ENCODE measurements at places on chromosomes 16 and 17.

DNA sequence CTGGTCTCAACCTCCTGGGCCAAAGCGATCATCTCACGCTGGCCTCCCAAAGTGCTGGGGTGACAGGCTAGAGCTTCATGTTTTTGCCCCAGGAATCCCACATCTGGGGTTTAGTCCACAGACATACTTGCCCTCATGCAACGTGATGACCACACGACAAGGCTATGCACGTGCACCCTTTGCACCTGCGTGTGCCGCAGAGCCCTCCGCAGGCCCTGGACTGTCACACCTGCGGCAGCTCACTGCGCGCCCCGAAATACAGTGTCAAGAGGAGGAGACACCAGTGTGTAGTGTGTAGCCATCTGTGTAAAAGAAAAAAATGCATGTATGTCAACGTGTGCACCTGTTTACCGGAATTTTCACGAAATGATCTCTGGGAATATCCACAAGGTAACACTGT, 3.5 kb upstream of the MYADML2 start:
- DNase-seq: no peak

DNA sequence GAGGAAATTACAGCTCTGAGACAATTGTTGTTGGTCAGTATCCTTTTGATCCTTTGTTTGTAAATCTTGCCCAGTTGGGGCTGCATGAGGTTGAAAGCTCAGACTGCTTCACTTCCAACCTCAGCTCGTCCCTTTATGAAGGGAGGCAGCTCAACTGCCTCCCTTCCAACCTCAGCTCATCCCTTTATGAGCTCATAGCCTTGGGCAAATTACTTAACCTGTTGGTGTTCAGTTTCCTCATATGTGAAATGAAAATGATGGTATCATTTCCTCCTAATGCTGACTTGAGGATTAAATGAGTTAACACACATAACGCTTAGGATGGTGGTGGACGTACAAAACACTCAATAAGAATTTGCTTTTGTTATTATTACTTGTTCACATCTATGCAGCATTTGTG, 265.1 kb downstream of the CDH13 start:
- no peak for DNase-seq

DNA sequence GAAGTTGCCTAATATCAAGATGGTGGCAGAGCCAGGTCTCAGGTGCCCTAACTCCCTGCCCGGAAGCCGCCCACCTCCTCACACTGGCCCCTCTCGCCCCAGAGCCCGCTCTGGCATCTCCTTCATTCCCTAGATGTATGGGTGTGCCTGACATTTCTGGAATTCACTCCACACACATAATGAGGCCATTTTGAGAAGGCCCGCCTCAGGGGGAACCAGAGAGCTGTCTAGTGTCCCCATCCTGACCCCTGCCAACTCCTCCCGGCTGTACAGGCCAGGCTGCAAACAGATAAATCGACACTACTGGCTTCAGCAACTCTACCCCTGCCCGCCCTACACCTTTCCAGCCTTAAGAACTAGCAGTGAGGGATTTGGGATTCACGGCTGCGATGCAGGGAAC, 7.7 kb downstream of the WNT3 start:
- DNase-seq: no peak

DNA sequence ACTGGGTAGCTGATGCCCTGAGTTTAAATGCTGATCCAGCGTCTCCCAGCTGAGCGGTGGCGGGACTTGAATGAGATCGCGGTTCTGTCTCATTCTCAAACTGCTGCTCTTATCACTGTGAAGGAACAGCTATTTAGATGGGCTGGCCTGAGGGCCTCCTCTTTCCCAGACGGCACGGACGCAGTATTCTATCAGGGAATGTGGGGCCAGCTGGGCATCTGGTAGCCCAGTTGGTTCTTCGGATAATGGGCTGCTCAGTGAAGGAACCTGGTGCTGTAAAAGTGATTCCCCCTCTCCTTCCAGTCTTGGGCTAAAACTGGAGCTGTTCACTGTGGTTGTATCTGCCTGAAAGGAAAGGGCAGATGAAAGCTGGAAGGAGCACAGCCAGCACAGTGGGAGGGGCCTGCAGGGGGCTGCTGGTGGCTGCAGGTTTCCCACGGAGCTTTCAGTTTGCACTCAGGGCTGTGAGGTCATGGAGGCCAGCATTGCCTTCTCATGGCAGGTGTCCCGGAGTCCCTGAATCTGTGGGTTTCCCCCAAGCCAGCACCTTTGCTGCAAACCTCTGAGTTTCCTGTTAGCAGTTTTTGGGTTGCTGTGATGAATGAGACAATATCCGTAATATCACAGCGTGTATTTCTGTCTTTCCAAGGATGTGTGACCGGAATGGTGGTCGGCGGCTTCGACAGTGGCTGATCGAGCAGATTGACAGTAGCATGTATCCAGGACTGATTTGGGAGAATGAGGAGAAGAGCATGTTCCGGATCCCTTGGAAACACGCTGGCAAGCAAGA, 3.6 kb downstream of the IRF8 start:
- peak; percentile 73 for DNase-seq

DNA sequence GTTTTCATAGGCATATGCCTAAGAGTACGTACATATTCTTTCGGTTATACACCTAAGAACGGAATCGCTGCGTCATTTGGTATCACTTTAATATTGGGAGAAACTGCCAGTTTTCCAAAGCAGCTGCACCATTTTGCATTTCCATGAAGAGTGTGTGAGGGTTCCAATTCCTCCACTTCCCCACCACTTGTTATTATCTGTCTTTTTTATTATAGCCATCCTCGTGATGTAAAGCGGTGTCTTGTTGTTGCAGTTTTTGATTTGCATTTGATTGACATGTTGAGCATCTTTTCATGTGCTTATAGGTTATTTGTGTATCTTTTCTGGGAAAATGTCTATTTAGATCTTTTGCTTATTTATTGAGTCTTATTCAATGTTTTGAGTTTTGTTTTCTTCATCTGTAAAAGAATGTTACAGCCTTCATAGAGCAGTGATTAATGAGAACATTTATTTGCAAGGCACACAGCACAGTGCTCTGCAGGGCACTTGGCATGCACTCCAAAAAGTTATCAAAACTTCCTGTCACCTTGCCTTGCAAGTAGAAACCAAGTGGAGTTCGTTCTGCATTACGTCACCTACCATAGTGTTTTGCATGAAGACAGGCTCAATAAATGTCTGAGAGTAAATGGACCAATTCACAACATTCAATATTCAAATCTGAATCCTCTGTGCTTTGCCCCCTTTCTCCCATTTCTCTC, 26.6 kb upstream of the ST6GALNAC1 start:
- DNase-seq: no peak

DNA sequence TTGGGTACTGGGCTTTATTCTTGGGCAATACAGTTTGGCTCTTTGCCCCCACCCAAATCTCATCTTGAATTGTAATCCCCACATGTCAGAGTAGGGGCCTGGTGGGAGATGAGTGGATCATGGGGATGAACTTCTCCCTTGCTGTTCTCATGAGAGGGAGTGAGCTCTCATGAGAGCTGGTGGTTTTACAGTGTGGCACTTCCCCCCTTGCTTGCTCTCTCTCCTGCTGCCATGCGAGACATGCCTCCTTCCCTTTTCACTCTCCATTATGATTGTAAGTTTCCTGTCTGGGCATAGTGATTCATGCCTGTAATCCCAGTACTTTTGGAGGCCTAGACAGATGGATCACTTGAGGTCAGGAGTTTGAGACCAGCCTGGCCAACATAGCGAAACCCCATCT, 18.1 kb upstream of the CNEP1R1 start:
- DNase-seq: no peak

GRCh38 chr17:34095106-34095505, 160.0 kb upstream of the CCL2 start:
- no peak for DNase-seq

GRCh38 chr17:37841232-37841631, 83.0 kb upstream of the TBC1D3K start:
- DNase-seq: no peak

All from activated naive CD4-positive, alpha-beta T cell treated with anti-CD3 and anti-CD28 coated beads, Interleukin-2, amount 50 U/mL, for 72 hours (primary cell).